Glutamatergic neuron (in vitro differentiated cells): ENCODE measurements at places on chromosomes 7 and 10. TPM values are rescaled to one million over a fixed set of nuclear protein-coding genes. Genes with fewer than 3 reads are reported as not detected.
A peak's percentile ranks its signal among the peaks of the same experiment; 100 is the strongest.

The AKAP9 gene
- total RNA-seq, result 66.9 TPM

GRCh38 chr10:35926846-35927245 is 284.8 kb upstream of the FZD8 start:
- DNase-seq, result no peak
- no peak overlapping the region for H3K27ac ChIP-seq
- peaks cover 1% of the 10 kb centered on the region for H3K27me3 ChIP-seq
- H3K36me3 ChIP-seq, result no peaks in the 10 kb centered on the region
- no peak overlapping the region for H3K4me3 ChIP-seq
- H3K4me1 ChIP-seq, result peaks cover 12% of the 10 kb centered on the region

GRCh38 chr10:17056781-17057428 is 72.7 kb downstream of the CUBN start:
- H3K4me1 ChIP-seq, result no peaks in the 10 kb centered on the region
- H3K4me3 ChIP-seq, result no peak overlapping the region
- DNase-seq, result no peak
- peaks cover 2% of the 10 kb centered on the region for H3K36me3 ChIP-seq
- H3K27ac ChIP-seq, result no peak overlapping the region
- no peaks in the 10 kb centered on the region for H3K27me3 ChIP-seq

DNA sequence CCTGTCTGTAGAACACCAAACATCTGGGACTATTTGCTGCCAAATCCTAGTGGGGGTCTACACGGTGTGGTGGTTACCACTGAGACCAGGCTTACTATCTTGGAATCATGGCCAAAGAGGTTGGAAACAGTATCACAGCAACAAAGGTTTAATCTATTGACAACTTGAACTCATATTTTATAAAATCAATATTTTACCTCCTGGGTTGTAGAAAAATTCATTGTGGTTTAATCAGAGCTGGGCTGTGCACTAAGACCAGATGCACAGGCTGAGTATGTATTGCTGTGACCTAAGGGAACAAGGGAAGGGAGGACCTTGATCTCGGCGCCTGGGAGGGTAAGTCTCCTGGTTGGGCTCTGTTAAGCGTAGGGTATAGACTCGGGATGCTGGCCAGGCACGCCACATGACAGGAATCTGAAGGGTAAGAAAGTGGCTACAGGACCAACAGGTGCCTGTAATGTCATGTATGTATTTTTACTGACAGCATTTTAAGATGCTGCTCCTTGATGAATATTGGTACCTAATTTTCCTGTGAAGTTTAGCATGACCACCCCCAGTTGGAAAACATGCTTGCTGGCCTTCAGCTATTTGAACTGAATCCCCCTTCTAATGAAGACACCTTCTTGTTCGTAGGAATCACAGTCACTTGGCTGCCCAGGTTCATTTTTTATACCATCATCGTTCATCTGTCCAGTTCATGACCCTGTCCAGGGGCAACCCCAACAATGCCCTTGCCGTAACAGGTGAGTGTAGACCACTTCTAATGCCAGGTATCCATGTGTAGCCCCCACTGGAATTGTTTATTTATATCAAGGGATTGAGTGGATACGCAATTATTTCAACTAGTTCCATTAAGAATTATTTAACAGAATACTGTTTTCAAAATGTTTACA is 79.5 kb downstream of the EZH2 start:
- H3K4me1 ChIP-seq, result peaks cover 25% of the 10 kb centered on the region
- peak overlapping the region; percentile 79 for H3K27ac ChIP-seq
- no peak overlapping the region for H3K4me3 ChIP-seq
- DNase-seq, result no peak
- no peaks in the 10 kb centered on the region for H3K36me3 ChIP-seq

The PODXL gene
- total RNA-seq, result 12.3 TPM

GRCh38 chr7:44665531-44666213 is 59.2 kb downstream of the OGDH start:
- no peak for DNase-seq
- no peak overlapping the region for H3K27ac ChIP-seq
- peaks cover 13% of the 10 kb centered on the region for H3K36me3 ChIP-seq

DNA sequence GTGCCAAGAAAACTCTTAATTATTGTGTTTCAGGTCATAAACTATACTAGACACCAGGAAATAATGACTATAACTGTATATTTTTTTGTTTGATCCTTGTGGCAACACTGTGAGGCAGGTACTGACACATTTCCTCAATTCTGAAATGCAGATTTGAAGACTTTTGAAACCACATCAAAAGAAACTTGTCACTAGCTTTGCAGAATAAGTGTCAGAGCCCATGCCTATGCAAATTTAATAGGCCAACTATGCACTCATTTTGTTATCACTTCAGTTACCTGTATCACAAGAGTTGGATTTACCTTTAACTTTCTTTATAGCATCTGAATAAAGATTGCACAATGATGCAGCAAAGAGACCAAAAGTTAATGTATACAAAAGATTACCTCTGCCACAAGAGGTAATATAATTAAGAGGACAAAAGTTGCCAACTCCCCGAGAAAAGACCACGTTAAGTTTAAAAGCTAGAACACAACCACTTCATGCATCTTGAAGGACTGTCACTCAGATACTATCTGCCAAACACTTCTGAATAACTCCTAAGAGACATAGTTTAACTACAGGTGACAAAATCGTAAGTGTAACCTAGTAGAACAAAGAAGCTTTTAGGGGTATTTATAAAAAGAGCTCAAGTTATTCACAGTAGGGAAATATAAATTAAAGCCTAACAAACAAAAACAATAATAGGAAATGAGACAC is 80.5 kb downstream of the ELAPOR2 start:
- H3K4me3 ChIP-seq, result no peak overlapping the region
- H3K4me1 ChIP-seq, result peaks cover 21% of the 10 kb centered on the region
- no peak overlapping the region for H3K27ac ChIP-seq

The IL6 gene
- not detected for total RNA-seq

DNA sequence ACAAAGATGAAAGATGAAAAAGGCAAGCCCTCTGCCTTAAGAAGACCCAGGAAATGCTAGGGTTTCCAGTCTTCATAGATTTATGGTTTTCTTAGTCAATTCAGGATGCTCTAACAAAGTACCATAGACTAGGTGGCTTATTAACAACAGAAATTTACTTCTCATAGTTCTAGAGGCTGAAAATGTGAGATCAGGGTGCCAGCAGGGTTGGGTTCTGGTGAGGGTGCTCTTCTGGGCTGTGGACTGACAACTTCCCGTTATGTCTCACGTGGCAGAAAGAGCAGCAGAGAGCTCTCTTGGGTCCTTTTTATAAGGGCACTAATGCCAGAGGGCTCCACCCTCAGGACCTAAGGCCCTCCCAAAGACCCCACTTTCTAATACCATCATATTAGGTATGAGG is 23.7 kb downstream of the ELMO1 start:
- no peaks in the 10 kb centered on the region for H3K36me3 ChIP-seq
- H3K27ac ChIP-seq, result no peak overlapping the region
- peaks cover 8% of the 10 kb centered on the region for H3K4me1 ChIP-seq
- no peaks in the 10 kb centered on the region for H3K27me3 ChIP-seq
- no peak overlapping the region for H3K4me3 ChIP-seq

- H3K36me3 ChIP-seq, result no peaks in the 10 kb centered on the region
- H3K27me3 ChIP-seq, result peaks cover 3% of the 10 kb centered on the region
- no peaks in the 10 kb centered on the region for H3K4me1 ChIP-seq
Observed at GRCh38 chr10:33279811-33280602, 54.5 kb downstream of the NRP1 start.

DNA sequence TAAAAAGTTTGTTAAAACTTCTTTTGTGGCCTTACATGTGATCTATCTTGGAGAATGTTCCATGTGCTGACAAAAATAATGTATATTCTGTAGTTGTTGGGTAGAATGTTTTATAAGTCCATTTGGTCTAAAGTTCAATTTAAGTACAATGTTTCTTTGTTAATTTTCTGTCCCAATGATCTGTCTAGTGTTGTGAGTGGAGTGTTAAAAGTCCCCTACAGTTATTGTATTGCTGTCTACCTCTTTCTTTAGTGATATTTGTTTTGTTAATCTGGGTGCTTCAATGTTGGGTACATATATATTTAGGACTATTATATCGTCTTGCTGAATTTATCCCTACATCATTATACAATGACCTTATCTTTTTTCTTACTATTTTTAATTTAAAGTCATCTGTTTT is 6.9 kb downstream of the TMEM140 start:
- peaks cover 4% of the 10 kb centered on the region for H3K4me1 ChIP-seq
- DNase-seq, result no peak
- no peak overlapping the region for H3K4me3 ChIP-seq
- peaks cover 3% of the 10 kb centered on the region for H3K27me3 ChIP-seq
- peaks cover 46% of the 10 kb centered on the region for H3K36me3 ChIP-seq

The POLL gene
- 33.4 TPM for total RNA-seq

- DNase-seq, result no peak
- H3K36me3 ChIP-seq, result no peaks in the 10 kb centered on the region
- H3K27ac ChIP-seq, result no peak overlapping the region
- no peaks in the 10 kb centered on the region for H3K27me3 ChIP-seq
Observed at GRCh38 chr7:14717816-14718215, 184.7 kb downstream of the DGKB start.

The TBX20 gene
- 1.2 TPM for total RNA-seq

- H3K4me3 ChIP-seq, result no peak overlapping the region
- H3K4me1 ChIP-seq, result peaks cover 14% of the 10 kb centered on the region
- no peaks in the 10 kb centered on the region for H3K36me3 ChIP-seq
- peaks cover 3% of the 10 kb centered on the region for H3K27me3 ChIP-seq
- no peak for DNase-seq
Observed at GRCh38 chr7:12635830-12636229, 51.6 kb upstream of the ARL4A start.

GRCh38 chr7:99098286-99098823 is 45.6 kb downstream of the SMURF1 start:
- no peaks in the 10 kb centered on the region for H3K27me3 ChIP-seq
- no peak for DNase-seq
- H3K4me3 ChIP-seq, result no peak overlapping the region
- H3K36me3 ChIP-seq, result peaks cover 8% of the 10 kb centered on the region
- no peak overlapping the region for H3K27ac ChIP-seq

- peaks cover 5% of the 10 kb centered on the region for H3K36me3 ChIP-seq
- H3K27me3 ChIP-seq, result no peaks in the 10 kb centered on the region
- peaks cover 2% of the 10 kb centered on the region for H3K4me1 ChIP-seq
- no peak overlapping the region for H3K4me3 ChIP-seq
- no peak for DNase-seq
Observed at GRCh38 chr10:104235801-104236200, 3.6 kb upstream of the CFAP43 start.

DNA sequence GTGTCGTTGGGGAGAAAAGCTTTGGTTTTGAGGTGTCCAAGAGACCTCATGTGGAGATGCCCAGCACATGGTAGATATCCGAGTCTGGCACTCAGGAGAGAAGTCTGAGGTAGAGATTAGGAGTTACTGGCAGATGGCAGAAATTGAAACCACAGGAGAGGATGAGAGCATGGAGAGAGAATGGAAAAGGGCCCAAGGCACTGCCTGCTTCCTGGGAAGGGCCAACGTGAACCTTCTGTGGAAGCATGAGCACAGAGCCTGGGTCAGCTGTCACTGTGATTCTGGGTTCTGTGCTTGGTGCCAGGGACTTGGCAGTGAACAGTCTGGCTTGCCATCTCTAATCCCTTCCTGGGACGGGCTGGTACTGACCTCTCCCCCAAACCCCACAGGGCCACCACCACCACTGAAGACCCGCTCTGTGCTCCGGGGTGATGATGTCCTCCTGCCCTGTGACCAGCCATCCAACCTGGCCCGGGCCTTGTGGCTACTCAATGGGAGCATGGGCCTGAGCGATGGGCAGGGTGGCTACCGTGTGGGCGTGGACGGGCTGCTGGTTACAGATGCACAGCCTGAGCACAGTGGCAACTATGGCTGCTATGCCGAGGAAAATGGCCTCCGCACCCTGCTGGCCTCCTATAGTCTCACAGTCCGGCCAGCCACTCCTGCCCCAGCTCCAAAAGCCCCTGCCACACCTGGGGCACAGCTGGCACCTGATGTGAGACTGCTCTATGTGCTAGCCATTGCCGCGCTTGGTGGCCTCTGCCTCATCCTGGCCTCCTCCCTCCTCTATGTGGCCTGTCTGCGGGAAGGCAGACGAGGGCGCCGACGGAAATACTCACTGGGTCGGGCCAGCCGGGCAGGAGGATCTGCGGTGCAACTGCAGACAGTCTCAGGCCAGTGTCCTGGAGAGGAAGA is 4.1 kb downstream of the MRPL43 start:
- peaks cover 13% of the 10 kb centered on the region for H3K27me3 ChIP-seq
- no peaks in the 10 kb centered on the region for H3K36me3 ChIP-seq
- peaks cover 7% of the 10 kb centered on the region for H3K4me1 ChIP-seq

- H3K4me1 ChIP-seq, result no peaks in the 10 kb centered on the region
- H3K4me3 ChIP-seq, result no peak overlapping the region
- peaks cover 19% of the 10 kb centered on the region for H3K36me3 ChIP-seq
- no peak for DNase-seq
Observed at GRCh38 chr10:107481881-107482280, 317.4 kb upstream of the SORCS1 start.

The GNA12 gene
- total RNA-seq, result 66.2 TPM

GRCh38 chr7:45158471-45158870 is 880 bp downstream of the RAMP3 start:
- peaks cover 14% of the 10 kb centered on the region for H3K36me3 ChIP-seq
- H3K27ac ChIP-seq, result no peak overlapping the region
- no peak overlapping the region for H3K4me3 ChIP-seq
- peaks cover 20% of the 10 kb centered on the region for H3K27me3 ChIP-seq

GRCh38 chr10:131896403-131896802 is 4.4 kb upstream of the PPP2R2D start:
- DNase-seq, result no peak
- no peaks in the 10 kb centered on the region for H3K27me3 ChIP-seq
- H3K36me3 ChIP-seq, result no peaks in the 10 kb centered on the region
- H3K27ac ChIP-seq, result no peak overlapping the region
- peaks cover 6% of the 10 kb centered on the region for H3K4me1 ChIP-seq

The H2BK1 gene
- not detected for total RNA-seq

GRCh38 chr10:77168161-77168560 is 469.4 kb downstream of the KCNMA1 start:
- no peak overlapping the region for H3K4me3 ChIP-seq
- H3K27ac ChIP-seq, result no peak overlapping the region
- no peaks in the 10 kb centered on the region for H3K27me3 ChIP-seq

The SFTPA1 gene
- not detected for total RNA-seq

DNA sequence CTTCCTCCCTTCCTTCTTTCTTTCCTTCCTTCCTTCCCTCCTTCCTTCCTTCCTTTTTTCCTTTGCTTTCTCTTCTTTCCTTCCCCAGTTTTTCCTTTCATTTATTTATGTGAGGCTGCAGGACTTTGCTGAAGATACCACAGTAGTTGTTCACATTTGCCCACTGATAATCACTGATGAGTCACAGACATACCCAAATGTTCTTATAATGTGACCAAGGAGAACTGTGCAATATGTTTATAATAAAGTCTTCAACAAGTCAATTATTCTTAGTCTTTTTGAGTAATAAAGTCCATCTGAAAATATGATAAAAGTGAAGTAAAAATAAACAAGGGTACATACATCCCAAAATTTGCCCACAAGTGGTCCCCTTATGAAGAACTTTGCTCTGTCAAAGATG is 159.7 kb downstream of the GNAI1 start:
- no peak overlapping the region for H3K27ac ChIP-seq
- H3K4me1 ChIP-seq, result no peaks in the 10 kb centered on the region
- no peaks in the 10 kb centered on the region for H3K27me3 ChIP-seq
- peaks cover 13% of the 10 kb centered on the region for H3K36me3 ChIP-seq
- no peak overlapping the region for H3K4me3 ChIP-seq
- DNase-seq, result no peak
